ENCODE measurements at places on chromosomes 4 and X.

DNA sequence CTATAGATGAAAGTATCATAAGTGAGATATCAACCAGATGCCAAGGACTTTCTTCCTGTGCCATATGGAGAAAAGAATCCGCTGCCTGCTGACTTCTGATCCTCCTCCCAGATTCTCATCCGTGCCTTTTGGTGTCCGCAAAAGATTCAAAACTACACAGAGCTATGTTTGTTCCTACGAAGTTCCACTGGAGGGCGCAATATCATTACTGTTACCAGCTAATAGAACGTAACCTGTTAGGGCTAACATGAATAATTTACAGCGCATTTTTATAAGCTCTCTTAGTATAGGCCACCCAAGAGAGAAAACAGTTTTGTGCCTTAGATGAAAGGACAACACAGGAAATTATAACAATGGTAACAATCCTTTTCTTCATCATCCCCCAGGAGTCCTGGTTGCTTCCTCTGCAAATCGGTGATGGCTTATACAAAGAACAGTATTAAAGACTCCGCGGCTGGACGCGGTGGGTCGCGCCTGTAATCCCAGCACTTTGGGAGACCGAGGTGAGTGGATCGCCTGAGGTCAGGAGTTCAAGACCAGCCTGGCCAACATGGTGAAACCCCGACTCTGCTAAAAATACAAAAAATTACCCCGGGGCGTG lies 22.8 kb upstream of the CENPVL3 start:
- DNase-seq = peak; percentile 55

- no peak for DNase-seq
These were observed 56.6 kb downstream of the SPRY1 start for GRCh38 chr4:123453061-123453680.

DNA sequence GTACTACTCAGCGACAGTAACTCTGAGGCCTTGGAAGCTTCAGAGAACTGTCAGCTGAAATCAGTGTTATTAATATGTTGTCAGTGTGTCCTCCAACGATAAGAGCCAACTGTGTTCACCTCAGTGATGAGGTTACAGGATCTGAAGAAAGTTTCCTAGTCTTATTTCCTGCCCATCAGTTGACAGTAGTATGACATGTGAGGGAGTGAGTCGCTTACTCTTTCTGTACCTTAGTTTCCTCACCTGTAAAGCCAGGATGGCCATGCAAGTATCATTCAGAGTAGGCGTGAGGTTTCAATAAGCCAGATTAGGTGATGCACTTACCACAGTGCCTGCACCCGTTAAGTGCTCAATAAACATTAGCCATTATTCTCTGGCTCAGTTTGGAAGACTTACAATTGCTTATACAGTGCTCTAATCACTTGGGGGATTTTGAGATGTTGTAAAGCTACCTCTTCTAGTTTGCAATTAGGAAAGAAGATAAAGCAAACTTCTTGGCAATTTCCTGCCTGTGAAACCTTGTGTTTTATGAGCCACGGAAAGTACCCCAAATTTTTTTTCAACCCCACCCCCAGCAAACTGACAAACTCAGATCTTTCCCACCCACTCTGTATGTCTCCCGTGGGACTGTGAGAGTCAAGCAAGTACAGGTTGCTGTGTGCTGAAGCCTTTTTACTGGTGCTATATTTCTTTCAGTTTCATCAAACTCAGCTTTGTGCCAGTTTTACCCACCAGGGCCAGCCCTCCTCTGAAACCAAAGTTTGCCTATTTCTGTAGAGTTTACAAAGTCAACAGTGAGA lies 62.2 kb downstream of the ANXA3 start:
- DNase-seq = no peak

- no peak for DNase-seq
These were observed 818.4 kb downstream of the ADGRL3 start for GRCh38 chr4:62018537-62018936.

- DNase-seq = no peak
These were observed 50.8 kb downstream of the PRPS1 start for GRCh38 chrX:107678957-107679740.

- DNase-seq = no peak
These were observed 48.1 kb downstream of the FNIP2 start for GRCh38 chr4:158816955-158817354.

DNA sequence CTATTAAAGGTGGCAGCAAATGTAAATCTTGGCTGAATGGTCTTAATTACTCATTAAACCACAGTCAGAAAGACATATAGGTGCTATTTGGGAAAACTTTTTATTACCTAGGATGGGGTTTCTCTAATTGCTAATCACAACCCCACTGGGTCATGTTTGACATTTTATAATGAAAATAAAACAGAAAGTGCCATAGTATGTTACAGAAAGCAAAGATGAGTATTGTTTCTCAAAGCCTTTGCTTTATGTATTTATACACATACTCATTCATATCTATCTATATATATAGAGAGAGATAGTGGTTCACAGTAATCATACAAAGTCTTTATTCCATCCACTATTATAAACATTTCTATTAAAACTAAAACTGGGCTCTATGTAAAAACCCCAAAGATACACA lies 18.2 kb downstream of the TMEM184C start:
- DNase-seq = no peak

Measured in NCI-H748 treated with DMSO at 0.1 percent for 48 hours (cell line).